Fibroblast of upper back skin (primary cell): ENCODE measurements at places on chromosomes 5 and 9.

DNA sequence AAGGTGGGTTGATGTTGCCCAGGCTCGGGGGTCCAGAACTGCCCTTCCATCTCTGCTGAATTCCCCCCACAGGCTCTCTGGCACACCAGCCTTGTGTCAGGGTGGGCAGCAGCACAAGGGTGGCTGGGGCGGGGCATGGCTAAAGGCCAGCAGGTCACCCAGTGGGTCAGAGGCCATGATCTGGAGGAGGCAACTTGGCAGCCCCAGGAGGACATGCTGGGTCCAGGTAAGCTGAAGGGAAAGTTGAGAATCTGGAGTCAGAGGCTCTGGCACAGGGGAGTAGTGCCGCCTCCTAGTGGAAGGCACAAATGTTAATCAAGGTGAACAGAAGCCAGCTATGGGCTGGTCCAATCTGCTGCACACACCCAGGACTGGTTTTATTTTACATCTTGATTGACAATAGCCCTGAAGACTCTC lies 6.2 kb downstream of the TMEM8B start:
- DNase-seq, result no peak

GRCh38 chr5:136766456-136766855 lies 401.1 kb upstream of the TRPC7 start:
- no peak for DNase-seq

DNA sequence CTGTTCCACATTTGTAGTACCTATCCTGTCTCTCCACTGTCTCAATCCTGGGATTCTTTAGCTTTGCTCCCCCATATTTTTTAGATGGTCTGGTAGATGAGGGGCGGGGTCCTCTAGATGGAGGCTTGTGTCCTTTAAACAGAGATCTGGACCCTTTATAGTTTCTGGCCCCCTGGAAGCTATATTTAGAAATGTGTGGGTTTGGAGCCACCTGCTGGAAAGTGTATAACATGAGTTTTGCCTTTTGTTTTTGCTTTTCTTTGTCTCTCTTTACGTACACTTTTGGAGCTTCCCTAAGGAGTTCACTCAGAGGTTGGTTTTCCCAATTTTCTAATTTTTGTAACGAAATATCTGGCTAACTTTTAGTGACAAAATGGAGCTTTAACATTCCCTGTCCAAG lies 110.7 kb downstream of the CFAP95 start:
- DNase-seq, result no peak

GRCh38 chr9:8779478-8779877 lies 979.9 kb upstream of the DMAC1 start:
- DNase-seq, result no peak

DNA sequence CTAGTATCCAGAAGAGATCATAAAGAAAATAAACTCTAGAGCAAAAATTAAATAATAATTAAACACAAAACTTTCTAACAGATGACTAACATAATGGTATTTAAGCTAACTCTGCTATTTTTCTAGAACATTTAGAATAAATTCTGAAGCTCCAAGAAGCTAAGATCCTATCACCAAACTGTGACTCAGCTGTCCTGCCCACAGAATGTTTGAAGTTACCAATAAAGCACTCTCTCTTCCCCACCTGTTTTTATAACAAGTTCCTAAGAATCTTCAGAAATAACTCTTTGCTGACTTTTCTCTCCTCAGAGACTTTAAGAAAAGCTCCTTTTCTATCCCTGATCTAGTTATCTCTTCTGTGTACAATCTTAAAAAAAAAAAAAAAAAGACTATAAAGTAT lies 6.0 kb upstream of the EFNA5 start:
- peak; percentile 25 for DNase-seq
